Fibroblast of skin of right biceps (primary cell): ENCODE measurements at places on chromosomes 2 and 18.
A peak's percentile ranks its signal among the peaks of the same experiment; 100 is the strongest.

DNA sequence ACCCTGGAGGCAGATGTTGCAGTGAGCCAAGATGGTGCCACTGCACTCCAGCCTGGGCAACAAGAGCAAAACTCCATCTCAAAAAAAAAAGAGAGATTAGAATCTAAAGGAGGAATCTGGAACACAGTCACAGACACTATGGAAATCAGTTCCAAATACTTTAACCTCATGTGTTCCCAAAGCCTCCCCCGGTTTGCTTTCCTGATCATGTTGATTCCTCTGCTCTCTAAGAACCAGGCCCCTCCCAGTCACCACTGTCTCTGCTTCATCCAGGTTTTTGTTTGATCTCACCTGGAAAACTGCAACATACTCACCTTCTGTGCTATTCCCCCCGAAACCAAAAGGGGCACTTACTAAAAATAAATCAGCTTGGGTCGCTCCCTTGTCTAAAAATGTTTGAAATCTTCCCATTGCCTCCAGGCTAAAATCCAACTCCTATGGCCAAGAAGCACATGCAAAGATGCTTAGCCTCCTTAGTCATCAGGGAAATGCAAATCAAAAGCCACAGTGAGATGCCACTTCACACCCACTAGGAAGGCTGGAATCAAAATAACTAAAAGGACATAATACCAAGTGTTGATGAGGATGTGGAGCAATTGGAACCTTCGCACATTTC is 6.2 kb upstream of the NEU2 start:
- peak; percentile 50 for DNase-seq

GRCh38 chr2:125591954-125592353 is 1064.0 kb upstream of the GYPC start:
- DNase-seq, result no peak

GRCh38 chr2:33644215-33644614 is 45.1 kb upstream of the FAM98A start:
- DNase-seq, result no peak

DNA sequence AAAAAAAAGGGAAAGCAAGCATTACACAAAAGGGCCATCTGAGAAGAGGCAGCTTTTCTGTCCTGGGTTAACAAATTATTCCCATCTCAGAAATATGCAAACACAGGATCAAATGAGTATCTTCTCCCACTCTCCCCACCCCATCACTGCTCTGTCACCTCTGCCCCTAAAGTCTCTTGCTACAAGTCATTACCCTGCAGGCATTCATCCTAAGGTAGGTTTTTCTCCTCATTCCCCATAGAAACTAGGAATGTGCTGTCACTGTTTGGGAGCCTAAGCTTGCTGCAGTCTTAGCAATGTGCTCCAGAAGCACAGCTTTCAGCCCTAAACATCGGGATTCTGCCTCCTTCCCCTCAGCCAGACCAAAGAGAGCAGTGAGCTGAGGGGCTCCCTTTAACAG is 3.6 kb downstream of the LRRTM1 start:
- no peak for DNase-seq

GRCh38 chr2:106561356-106561755 is 74.2 kb downstream of the CD8B2 start:
- no peak for DNase-seq

DNA sequence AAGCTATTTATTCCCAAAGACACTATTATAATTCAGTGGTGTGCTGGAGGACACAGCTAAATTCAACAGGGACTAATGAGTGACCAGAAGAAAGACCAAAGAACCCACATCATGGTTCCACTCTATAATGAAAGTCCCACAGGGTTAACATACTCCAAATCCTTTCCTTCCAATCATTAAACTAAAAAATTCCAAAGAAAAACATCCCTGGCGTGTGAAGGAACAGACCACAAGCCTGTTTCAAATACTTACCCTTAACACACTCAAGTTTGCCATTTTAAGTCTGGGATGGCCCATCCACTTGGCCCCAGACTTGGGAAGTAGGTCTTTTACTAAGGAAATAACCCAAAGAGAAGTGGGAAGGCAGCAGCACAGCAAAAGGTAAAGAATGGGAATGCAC is 150.1 kb upstream of the CCDC150 start:
- DNase-seq, result no peak

GRCh38 chr18:52682260-52682659 is 342.3 kb downstream of the DCC start:
- peak; percentile 62 for DNase-seq
